ENCODE measurements at places on chromosomes 5 and 9. TPM values are rescaled to one million over a fixed set of nuclear protein-coding genes. Genes with fewer than 3 reads are reported as not detected.

DNA sequence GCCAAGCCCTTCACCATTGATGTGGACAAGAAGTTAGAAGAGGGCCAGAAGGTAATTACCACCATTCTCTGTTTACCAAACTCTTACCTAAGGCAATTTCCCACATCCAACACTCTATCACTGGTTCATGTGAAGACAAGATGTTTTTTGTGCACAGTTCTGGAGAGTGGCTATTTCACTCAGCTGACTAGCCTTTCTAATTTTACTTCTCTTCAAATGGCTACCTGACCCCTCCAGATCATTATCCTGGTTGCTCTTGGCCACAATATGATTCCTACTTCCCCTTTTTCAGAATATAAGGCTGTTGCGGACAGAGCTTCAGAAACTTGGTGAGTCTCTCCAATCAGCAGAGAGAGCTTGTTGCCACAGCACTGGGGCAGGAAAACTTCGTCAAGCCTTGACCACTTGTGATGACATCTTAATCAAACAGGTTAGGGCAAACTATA, 7.1 kb downstream of the KIF20A start:
- DNase-seq, result no peak
- H3K27ac ChIP-seq, result no peak overlapping the region
- H3K4me3 ChIP-seq, result no peak overlapping the region
- no peaks in the 10 kb centered on the region for H3K27me3 ChIP-seq

DNA sequence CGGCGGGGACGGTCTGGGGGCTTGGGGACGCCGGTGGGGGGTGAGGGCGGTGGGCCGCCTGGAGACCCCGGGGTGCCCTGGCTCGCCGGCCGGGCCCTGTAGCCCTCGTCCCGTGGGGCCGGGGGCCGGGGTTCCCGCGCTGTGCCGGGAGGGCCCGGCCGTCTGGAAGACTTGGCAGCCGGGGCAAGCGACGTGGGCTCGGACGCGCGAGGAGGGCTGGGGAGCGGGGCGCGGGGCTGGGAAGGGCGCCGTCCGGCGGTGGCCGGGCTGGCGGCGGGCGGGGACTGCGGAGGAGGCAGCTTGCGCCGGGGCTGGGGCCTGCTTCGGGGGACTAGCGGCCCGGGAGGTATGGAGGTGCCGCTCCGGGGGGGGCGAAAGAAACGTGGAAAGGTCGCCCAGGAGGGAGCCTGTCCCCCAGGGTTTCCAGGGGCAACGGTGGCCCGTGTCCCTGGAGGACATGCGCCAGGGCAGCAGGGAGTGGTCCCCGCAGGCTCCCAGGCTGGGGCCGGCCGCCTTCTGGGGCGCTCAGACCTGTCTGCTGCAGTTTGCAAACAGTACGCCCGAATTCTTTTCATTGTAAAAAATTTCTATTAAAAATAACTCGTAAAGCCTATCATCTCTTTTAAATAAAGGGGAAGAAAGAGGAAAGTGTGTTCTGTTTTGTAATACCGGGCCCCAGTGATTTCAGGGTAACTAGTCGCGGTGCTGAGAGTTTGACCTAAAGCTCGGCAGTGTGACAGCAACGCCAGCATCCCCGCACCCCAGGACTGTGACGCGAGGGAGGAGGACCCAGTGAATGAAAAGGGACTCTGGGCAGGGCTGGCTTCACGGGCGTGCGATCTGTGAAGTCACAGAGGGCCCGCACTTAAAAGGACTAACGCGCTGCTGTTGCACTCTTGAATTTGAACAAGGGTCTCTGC, 752 bp upstream of the ANKH start:
- peak overlapping the region; percentile 89 for H3K27ac ChIP-seq
- peaks cover 39% of the 10 kb centered on the region for H3K4me1 ChIP-seq

DNA sequence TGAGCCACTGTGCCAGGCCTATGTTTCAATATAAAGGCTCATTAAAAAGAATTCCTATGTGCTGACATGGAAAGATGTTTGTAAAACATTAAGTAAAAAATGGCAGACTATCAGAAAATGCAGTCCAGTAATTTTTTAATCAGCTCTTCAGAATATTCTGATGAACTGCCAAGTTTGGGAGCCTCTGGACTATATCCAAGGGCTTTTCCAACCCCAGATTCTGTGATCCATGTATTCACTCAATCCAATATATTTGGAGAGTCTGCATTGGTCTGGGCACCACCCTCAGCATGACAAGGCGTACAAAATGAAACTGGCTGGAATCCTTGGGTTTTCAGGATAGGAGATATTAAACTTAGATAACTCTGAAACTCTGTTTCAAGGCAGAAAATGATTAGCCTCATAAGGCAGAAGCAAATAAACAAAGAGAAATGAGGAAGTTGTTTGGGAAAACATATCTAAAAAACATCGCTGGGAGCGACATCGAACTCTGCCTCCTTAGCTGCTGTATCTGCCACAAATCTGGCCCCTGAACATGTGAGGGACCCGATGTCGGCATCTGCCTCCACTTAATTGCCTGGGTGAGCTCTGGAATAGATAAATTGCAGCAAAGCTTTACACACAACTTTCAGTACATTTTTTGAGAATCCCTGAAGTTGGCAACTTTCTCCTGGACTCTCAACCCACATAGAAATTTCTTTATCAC, 14.4 kb downstream of the PDE6A start:
- H3K36me3 ChIP-seq, result no peaks in the 10 kb centered on the region
- H3K4me3 ChIP-seq, result no peak overlapping the region
- no peaks in the 10 kb centered on the region for H3K27me3 ChIP-seq

DNA sequence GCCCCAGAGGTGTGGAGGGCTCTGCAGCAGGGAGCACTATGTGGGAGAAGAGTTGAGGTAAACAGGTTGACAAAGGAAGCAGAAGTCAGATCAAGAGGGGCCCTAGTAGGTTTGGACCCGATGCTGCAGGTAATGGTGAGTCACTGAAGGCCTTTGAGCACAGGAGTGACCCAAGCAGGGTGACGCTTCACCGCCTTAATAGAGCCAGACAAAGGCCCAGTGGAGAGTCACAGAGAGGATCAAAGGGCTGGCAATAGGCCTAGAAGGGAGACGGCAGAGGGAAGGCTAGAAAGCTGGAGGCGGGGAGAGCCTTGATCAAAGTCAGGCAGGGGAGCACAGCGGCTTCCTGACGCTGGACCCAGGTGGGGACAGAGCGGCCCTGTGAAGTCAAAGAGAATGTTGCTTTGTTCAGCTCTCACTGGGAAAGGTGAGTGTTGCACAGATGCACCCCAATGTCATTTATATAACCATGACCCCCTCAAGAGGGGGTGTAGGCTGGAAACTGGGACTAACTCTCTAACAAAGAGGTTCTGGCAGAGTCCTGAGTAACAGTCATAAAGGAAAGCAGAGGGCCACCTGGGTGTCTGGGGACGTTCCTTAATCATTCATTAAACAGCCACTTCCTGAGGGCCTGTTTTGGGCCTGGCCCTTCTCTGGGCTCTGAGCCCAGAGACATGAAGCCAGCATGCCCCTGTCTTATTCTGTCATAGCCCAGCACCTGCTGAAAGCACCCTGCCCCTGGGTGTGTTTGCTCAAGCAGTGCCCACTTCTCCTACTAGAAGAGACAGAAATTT, 9.8 kb upstream of the CPLX2 start:
- H3K36me3 ChIP-seq, result no peaks in the 10 kb centered on the region
- no peak overlapping the region for H3K4me3 ChIP-seq
- no peak overlapping the region for H3K27ac ChIP-seq
- peak; percentile 37 for DNase-seq
- no peaks in the 10 kb centered on the region for H3K4me1 ChIP-seq

DNA sequence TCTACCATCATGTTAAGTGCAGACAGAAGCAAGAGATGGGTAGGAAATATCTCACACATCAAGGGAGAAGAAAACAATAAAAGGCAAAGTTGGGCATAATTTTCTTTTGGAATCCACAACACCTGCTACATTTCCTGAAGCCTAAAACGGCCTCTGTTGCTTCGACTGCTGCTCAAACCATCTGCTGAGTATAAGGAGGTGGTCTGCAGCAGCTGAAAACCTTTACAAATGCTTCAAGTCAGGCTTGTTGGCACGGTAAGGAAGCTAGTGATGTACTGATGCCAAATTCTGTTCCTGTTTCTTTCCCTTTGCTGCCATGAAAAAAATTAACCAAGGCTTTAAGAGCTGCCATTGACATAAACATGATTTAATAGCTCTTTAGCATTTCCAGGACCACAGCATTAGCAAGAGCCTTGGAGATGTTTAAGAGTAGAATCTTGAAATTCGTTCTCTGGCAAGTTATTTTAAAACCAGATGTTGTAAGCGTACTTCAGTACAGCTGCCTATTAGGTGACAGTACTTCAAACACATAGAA, 75.6 kb downstream of the DMRTA1 start:
- H3K27me3 ChIP-seq, result no peaks in the 10 kb centered on the region
- no peaks in the 10 kb centered on the region for H3K36me3 ChIP-seq
- DNase-seq, result no peak
- H3K27ac ChIP-seq, result no peak overlapping the region
- no peak overlapping the region for H3K4me3 ChIP-seq

- no peaks in the 10 kb centered on the region for H3K27me3 ChIP-seq
- no peak overlapping the region for H3K27ac ChIP-seq
- H3K36me3 ChIP-seq, result no peaks in the 10 kb centered on the region
- no peak overlapping the region for H3K4me3 ChIP-seq
- DNase-seq, result no peak
- H3K4me1 ChIP-seq, result no peaks in the 10 kb centered on the region
These were observed 395.0 kb upstream of the SMARCA2 start for GRCh38 chr9:1619915-1620710.

Gene ADAM19
- total RNA-seq, result 51.6 TPM

Gene SLC6A7
- total RNA-seq, result not detected

Gene PCDHGC3
- total RNA-seq, result 10.7 TPM

Data from spleen (tissue), 13 donors.